ENCODE measurements at places on chromosomes 4 and X.

DNA sequence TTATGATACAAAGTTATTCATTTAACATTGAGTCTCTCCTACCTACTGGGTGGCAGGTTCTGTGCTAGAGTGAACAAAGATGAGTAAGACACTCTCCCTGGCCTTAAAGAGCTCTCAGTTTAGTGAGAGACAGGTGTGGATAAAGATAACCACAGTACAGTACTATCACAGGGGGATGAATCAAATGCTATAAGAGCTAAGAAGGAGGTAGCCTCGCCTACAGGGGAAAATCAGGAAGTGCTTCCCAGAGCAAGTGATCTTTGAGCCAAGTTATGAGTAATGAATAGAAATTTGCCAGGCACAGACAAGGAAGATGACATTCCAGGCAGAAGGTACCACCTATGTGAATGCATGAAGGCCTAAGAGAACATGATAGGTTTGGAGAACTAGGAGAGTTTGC lies 3.4 kb upstream of the IGBP1 start:
- DNase-seq: no peak

GRCh38 chr4:157076578-157076947 lies 613 bp downstream of the GLRB start:
- DNase-seq: no peak

GRCh38 chr4:165986956-165987698 lies 114.1 kb downstream of the TLL1 start:
- no peak for DNase-seq

- DNase-seq: no peak
Observed at GRCh38 chr4:77104791-77105540, 29.2 kb upstream of the CCNI start.

DNA sequence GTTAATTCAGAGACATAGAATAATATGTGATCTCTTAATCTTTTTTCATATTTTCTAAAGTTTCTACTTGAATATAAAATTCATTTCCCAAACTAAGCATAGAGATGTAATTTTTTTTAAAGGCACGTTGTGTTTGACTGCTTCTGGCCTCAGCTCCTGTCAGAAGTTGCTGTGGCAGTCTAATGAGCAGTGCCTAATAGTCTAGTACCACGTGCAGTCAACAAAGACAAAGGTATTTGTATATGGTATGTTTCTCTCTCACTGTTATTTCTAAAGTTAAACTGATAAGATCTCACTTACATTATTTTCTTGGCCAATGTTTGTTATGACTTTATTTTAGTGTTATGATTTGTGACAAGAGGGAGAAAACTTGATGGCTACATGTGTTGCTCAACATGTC lies 48.6 kb upstream of the MCUB start:
- DNase-seq: no peak

GRCh38 chr4:39543034-39543433 lies 15.8 kb upstream of the UGDH start:
- no peak for DNase-seq

GRCh38 chrX:26071618-26072017 lies 66.5 kb upstream of the MAGEB18 start:
- DNase-seq: no peak

DNA sequence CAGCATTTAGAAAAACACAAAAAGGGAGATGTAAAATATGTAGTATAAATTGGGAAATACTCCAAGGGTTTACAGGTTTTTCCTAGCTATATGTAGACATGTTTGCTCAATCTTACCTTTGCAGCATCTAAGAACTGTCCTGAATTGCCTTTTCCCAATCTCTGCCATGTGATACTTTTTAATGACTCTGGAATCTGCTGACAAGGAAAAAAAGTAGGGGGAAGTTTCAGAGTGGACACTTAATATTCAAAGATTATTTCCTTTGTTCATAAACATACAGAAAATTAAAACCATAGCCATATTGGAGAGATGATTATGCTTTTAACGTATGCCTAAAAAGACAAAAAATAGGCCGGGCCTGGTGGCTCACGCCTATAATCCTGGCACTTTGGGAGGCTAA lies 41.4 kb downstream of the ABCB7 start:
- DNase-seq: no peak

DNA sequence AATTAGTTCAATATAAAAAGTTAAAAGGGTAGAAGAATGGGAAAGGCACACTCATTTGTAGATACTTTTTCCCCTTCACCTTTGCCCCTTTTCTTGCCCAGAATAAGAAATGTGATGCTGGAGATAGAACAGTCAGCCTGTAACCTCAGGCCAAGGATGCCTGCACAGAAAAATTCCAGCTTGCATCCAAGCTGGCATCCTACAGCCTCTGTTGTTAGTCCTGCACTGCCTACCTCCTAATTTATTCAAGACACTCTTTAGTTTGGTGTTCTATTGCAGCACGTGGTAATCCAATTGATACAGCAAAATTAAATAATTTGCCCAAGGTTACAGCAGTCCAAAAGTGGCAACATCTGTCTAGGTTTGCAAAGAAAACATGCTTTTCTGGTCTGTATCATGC lies 9.7 kb upstream of the USO1 start:
- no peak for DNase-seq

DNA sequence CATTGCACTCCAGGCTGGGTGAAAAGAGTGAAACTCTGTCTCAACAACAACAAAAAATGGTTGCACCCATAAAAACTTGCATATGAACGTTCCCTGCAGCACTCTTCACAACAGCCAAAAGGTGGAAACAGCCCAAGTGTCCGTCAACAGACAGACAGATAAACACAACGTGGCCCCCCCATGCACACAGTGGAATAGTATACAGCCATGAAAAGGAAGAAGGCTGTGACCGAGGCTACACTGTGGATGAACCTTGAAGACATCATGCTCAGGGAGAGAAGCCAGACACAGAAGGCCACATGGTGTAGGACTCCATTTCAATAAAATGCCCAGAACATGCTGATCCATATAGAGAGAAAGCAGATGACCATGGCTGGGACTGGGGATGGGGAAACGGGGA lies 33.5 kb upstream of the ASMTL start:
- no peak for DNase-seq

DNA sequence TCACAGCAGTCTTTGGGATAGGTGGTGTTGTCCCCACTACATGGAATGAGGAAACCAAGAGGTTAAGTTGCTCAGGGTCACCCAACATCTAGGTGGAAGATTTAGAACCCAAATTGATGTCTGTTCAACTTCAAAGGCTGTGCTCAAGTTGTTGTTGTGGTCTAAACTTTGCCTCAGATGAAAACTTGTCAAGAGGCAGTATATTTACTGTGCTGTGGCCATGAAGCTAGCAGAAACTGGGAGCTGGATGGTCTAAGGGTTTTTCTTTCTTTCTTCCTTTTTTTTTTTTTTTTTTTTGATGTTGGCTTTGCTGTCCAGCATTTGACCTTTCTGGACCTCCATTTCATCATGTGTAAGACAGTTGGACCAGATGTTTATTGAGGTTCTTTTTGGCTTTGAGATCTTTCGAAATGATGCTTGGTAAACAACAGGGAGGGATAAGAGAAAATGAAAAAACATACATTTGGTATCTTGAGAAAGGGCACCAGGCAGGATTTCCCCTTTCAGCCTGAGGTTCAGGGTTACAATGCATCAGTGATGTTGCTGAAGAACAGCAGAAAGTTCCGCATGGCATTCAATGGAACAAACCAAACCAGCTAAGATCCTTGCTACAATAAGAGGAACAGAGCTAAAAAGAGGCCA lies 166.2 kb upstream of the RPS6KA3 start:
- DNase-seq: no peak

Measured in stimulated activated CD8-positive, alpha-beta memory T cell treated with anti-CD3 and anti-CD28 coated beads, Interleukin-4, amount 100 ng/mL, for 24 hours (primary cell).